ENCODE measurements at places on chromosomes 4 and X. TPM values are rescaled to one million over a fixed set of nuclear protein-coding genes. Genes with fewer than 3 reads are reported as not detected.

DNA sequence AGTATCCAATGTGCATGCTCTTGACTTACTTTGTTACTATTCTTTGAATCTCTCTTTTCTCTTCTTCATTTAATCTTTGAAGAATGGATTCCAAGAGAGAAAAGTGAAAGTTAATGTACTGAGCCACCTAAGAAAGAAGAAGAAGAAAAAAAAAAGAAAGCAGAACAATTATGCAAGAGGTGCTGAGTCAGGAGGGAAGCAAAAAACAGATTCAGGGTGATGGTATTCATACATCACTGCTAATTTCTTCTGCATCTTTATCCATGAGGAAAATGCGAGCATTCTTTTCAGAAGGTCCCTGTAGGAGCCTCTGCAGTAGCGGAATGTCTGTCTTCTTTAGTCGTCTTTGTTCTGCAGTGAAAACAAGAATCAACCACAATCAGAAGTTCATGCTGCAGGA, 43.9 kb downstream of the RASSF6 start:
- DNase-seq = no peak
- no peak overlapping the region for H3K27ac ChIP-seq
- no peaks in the 10 kb centered on the region for H3K27me3 ChIP-seq
- H3K4me1 ChIP-seq = peaks cover 23% of the 10 kb centered on the region

GRCh38 chrX:13082206-13083065, 38.0 kb upstream of the FAM9C start:
- no peak for DNase-seq
- no peaks in the 10 kb centered on the region for H3K36me3 ChIP-seq
- H3K27me3 ChIP-seq = no peaks in the 10 kb centered on the region
- H3K27ac ChIP-seq = peak overlapping the region; percentile 48

Gene C4orf36
- 5.0 TPM for total RNA-seq

- H3K4me3 ChIP-seq = no peak overlapping the region
- DNase-seq = no peak
- no peaks in the 10 kb centered on the region for H3K36me3 ChIP-seq
- no peaks in the 10 kb centered on the region for H3K4me1 ChIP-seq
- no peaks in the 10 kb centered on the region for H3K27me3 ChIP-seq
Observed at GRCh38 chr4:120630427-120630826, 292.1 kb downstream of the PRDM5 start.

Gene GRPEL1
- total RNA-seq = 17.1 TPM

GRCh38 chr4:78565971-78566372, 14.4 kb downstream of the ANXA3 start:
- peak overlapping the region; percentile 34 for H3K27ac ChIP-seq
- H3K27me3 ChIP-seq = no peaks in the 10 kb centered on the region
- no peak for DNase-seq
- no peak overlapping the region for H3K4me3 ChIP-seq

DNA sequence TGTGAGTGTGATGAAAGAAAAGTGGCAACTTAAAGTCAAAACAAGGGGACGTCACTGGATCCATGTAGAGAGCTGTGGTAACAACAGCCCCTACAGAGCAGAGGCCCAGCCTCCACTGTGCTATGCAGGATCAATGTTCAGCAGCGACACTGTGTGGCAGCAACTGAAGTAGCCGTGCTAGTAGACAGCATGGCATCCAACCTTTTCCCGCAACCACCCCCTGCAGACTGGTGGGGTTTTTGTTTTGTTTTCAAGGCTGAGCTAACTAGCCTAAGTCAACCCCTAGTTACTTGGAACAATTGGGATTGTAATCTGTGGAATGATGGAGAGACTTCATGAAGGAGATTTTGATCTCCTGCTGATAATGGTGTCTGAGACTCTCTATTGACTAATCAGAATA, 44.4 kb upstream of the PPARGC1A start:
- no peak overlapping the region for H3K27ac ChIP-seq
- no peak for DNase-seq
- H3K4me1 ChIP-seq = peaks cover 50% of the 10 kb centered on the region
- no peaks in the 10 kb centered on the region for H3K27me3 ChIP-seq
- no peaks in the 10 kb centered on the region for H3K36me3 ChIP-seq

- DNase-seq = no peak
- H3K27me3 ChIP-seq = no peaks in the 10 kb centered on the region
- no peaks in the 10 kb centered on the region for H3K36me3 ChIP-seq
- no peak overlapping the region for H3K27ac ChIP-seq
- H3K4me1 ChIP-seq = no peaks in the 10 kb centered on the region
Observed at GRCh38 chrX:25156323-25156722, 140.6 kb upstream of the ARX start.

DNA sequence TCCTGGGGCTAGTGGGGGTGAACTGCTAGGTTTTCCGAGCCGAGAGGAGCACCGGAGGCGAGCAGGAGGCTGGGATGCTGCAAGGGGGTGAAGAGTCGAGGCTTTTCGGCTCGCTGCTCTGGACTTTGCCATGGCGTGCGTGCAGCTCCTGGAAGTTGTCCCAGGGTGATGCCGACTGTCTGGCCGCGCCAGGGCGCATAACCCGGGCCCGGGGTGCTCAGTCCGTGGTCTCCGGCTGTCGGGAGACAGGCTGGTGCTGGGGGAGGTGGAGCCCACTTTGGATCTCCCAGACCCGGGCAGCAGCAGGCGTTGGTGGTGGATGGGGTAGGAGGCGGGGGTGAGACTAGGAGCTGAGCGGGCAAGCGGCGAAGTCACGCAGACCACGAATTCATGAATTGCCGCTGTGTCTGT, 793 bp downstream of the GRIA3 start:
- no peak overlapping the region for H3K4me3 ChIP-seq
- no peaks in the 10 kb centered on the region for H3K27me3 ChIP-seq
- H3K36me3 ChIP-seq = no peaks in the 10 kb centered on the region
- no peak for DNase-seq
- no peak overlapping the region for H3K27ac ChIP-seq

DNA sequence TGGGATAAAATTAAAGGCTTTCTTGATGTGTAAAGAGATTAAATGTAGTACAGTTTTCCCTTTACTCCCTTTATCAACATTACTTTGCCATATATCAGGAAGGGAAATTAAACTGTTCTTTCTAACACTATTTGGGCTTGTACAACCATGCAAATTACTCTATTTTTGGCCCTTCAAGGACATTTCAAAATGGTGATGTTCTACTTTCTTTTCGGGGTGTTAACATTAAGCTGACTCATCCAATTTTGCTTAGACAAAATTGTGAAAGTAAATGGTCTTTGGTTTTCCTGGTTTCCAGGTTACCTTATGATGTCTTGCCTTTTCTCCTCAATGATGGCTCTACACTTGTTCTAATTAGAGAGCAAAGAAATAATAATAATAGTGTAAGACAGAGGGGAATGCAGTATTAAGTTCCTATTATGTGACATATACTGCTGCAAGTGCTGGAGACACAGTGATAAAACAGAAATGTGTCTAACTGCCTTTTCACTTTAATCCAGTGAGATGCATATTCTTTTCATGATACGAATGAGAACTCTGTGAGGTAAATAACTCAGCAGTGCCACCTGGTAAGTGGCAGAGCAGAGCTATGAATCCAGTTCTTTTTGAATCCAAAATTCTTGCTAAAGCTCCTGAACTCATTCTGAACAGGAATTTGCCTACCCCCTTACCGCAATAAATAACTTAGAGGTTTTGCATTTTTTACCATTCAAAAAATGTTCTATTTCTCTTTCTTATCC, 35.7 kb upstream of the PDE5A start:
- no peaks in the 10 kb centered on the region for H3K27me3 ChIP-seq
- no peaks in the 10 kb centered on the region for H3K36me3 ChIP-seq
- H3K4me3 ChIP-seq = no peak overlapping the region
- no peaks in the 10 kb centered on the region for H3K4me1 ChIP-seq

Gene TCEAL7
- total RNA-seq = not detected
